Psoas muscle (tissue), 8 donors: ENCODE measurements at places on chromosomes 5 and 9. TPM values are rescaled to one million over a fixed set of nuclear protein-coding genes. Genes with fewer than 3 reads are reported as not detected.

Gene GFRA3
- 0.17 TPM for total RNA-seq

Gene KIF27
- 2.9 TPM for total RNA-seq

- no peak for DNase-seq
Measured at GRCh38 chr9:104779946-104780535, 16.1 kb downstream of the NIPSNAP3B start.

- no peak for DNase-seq
Measured at GRCh38 chr5:62920856-62921255, 342.2 kb downstream of the LRRC70 start.

GRCh38 chr9:131419026-131419614, 25.2 kb downstream of the PRRC2B start:
- no peak for DNase-seq

DNA sequence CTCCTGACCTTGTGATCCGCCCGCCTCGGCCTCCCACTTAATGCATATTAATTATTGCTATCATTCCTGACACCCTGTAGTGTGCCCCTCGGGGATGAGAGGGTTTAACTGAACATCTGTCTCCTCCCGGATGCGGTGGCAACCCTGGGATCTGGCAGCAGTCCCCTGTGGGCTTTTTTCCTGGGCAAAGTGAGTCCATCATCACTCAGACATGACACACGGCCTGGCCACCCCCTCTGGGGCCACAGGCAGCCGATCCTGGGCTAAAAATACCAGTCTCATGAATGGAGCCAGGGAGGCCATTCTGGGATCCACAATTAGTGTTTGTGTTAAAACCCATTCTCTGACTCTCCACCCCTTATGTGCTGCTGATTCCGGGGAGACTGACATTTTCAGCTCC, 161.2 kb downstream of the RGS3 start:
- no peak for DNase-seq

Gene ALDH1A1
- 21.7 TPM for total RNA-seq

DNA sequence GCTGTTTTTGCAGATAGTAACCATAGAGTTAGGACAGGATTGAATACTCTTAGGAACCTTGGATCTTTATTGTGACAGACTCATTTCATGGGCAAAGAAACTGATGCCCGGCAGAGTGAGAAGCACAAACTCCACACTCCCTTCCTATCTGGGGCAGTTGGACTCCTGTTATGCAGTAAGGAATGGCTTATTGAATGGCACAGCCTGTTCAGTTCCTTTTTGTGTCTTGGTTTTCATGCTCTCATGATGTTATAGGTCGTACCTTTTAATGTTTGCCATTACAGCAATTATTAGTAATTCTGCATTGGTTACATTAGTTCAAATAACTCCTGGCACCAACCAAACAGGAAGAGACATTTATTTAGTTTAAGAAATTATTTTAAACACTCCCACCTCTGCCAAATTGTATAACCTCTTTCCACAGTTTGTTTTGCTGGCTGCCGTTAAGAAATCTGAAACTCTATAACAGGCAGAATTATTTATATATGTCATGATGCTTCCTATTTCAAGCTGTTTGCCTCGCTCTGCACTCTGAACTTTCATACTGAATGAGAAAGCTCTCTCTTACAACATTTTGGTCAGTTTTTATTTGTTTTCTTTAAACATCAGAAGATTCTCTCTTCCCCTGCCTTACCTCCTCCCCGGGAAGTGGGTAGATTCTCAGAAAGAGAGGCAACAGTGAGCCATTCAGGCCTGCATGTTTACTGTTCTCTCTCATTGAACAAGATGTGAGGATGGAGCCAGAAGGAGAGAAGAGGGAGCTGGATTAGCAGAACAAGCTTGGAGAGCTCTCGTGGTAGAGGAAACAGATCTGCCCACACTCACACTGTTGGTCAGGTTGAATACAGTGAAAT, 144.4 kb downstream of the ARHGEF28 start:
- no peak for DNase-seq

DNA sequence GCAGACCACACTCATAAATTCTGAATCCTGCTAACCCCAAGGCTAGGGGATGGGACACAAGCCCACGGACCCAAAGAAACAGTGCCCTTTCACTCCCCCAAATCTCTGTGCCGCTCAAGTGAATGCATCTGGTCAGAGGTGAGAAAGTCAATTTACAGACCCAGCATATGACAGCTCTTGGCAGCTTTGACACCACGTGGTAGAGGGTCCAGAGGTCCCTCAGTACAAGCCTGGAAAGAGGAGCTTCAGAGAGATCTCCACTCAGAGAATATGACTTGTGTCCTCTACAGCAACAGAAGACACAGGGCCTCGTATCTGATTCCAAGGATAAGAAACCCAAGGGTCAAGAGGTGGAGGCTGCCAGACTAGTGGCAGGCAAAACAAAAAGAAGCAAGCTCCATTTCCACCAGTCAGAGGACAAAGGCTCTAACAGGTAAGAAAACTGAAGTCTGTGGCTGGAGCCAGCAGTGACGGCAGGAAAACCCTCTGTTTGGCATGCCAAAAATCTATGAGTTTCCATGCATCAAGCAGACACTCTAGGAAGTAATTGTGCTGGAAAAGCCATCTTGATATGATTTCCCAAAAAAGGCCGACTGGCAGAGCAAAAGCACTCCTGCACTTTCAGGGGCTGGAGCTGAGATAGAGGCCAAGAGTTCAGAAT, 138.7 kb downstream of the UGCG start:
- no peak for DNase-seq

DNA sequence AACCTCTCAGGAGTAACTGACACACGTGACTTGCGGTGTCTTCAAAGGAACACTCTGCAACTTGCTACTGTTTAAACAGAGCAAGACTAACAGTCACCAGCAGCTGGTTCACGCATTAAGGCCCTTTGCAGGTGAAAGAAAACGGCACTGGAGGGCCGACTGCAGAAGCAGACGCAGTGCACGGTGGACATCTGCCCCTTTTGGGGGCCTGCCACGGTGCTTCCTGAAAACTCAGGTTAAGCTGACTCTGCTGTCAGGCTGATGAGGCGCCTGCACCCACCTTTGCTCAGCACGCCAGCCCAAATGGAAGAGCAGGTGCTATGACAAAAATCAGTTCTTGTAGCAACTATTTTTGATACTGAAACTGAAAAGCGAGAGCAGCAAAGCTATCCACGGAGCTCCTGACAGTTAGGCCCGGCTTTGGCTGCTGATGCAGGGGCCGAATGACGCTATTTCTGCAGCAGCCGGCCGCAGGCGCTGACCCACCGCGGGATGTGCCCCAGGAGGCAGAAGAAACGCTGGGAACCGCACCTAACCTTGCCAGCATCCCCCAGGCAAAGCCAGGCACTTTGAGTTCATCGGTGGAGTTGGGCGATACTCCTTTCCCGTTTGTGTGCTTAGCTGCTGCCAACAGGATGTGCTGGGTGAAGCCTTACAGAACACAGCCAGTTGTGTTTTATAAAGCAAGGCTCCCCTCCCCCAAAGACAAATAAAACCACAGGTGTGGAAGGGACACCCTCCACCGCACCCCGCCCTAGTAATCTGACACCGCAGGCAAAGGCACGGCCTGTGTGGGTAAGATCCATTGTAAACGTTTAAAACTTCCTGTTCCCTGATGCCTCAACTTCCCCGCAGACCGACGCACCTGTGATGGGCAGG, 21.1 kb upstream of the TERT start:
- peak; percentile 53 for DNase-seq

- no peak for DNase-seq
Measured at GRCh38 chr5:33309536-33310345, 131.0 kb upstream of the TARS1 start.

DNA sequence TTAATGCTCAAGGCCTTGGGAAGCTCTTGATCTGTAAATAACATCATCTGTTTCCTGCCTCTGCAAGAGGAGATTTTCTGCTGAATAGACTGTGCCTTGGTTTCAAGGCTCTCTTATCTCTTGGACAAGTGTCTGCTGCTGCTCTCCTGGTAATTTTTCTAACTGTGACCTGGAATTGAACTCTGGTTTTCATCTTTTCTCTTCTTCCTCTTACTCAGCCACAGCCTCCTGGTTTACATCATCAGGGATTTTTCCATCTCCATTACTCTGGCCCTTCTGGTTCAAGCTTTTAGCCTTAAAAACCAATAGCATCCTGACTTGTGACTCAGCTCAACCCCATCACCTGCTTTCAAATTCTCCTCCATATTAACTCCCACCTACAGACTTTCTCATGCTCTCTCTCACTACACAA, 49.6 kb upstream of the ITGA1 start:
- no peak for DNase-seq
